ENCODE measurements at places on chromosomes 6 and 20. TPM values are rescaled to one million over a fixed set of nuclear protein-coding genes. Genes with fewer than 3 reads are reported as not detected.

DNA sequence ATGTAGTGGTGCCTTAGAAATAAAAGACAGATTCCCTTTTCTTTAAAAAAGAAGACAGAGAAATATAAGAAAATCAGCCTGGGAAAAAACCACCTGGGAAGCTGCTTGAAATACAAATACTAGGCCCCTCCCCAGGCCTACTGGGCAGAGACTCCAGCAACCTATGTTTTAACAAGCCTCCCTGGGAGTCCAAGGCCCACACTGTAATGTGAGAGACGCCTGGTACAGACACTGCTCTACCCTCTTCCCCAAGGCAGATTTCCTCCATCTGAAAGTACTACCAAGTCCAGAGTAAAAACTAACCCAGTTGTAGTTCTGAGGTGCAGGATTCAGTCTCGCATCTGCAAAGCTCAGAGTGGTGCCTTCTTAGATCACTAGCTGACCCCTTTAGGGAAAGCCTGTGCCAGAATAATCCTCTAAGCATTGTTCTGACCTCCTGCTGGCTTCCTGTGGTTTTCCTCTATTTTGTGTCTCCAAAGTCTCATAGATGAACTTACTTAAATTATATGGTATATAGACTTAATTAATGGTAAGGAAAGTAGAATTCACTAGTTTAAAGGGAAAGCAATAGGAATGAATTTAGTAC, 270.2 kb upstream of the SLC35B3 start:
- DNase-seq, result no peak

- peak; percentile 58 for DNase-seq
Observed at GRCh38 chr6:132888701-132889100, 74.3 kb downstream of the RPS12 start.

DNA sequence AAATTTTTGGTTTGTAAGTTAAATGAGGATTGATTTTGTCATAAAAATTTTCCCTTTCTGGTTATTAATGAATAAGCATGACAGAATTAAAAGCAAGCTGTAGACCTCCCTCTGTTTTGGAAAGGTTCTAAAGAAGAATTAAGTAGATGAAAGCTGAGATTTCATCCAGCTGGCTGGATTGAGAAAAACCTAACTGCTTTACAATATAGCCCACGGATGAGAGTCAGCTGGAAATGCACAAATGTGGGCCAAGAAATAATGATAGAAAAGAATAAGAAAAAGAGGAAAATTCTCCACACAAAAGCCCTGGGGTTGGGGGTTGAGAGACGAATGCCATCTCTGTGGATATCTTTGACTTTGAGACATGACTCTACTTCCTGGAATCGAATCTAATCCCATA, 631.6 kb downstream of the HDGFL1 start:
- DNase-seq, result no peak

- peak; percentile 100 for DNase-seq
Observed at GRCh38 chr6:136609873-136610706, 59.9 kb upstream of the MAP7 start.

GRCh38 chr20:20528861-20529260, 161.0 kb downstream of the INSM1 start:
- no peak for DNase-seq

ZNF512B gene
- 3.5 TPM for polyA plus RNA-seq

FOXA2 gene
- not detected for polyA plus RNA-seq
